Pancreas (tissue), 10 donors: ENCODE measurements at places on chromosomes 16 and 17. TPM values are rescaled to one million over a fixed set of nuclear protein-coding genes. Genes with fewer than 3 reads are reported as not detected.

PRAC2 gene
- polyA plus RNA-seq = not detected

PERCC1 gene
- polyA plus RNA-seq = not detected

NTN1 gene
- 2.2 TPM for polyA plus RNA-seq

SPEM3 gene
- polyA plus RNA-seq = not detected

GP2 gene
- 10,292 TPM for polyA plus RNA-seq

NUP88 gene
- polyA plus RNA-seq = 38.1 TPM

ZC3H7A gene
- polyA plus RNA-seq = 20.0 TPM

SLC13A2 gene
- polyA plus RNA-seq = not detected
